Ovary (tissue), 10 donors: ENCODE measurements at places on chromosomes 2 and 18. TPM values are rescaled to one million over a fixed set of nuclear protein-coding genes. Genes with fewer than 3 reads are reported as not detected.

- no peak for DNase-seq
Measured at GRCh38 chr2:172725746-172726145, 9.9 kb upstream of the RAPGEF4 start.

- no peak for DNase-seq
Measured at GRCh38 chr2:16496426-16497388, 168.9 kb downstream of the CYRIA start.

GRCh38 chr18:58362027-58362575 is 266.8 kb downstream of the ALPK2 start:
- DNase-seq: no peak

DNA sequence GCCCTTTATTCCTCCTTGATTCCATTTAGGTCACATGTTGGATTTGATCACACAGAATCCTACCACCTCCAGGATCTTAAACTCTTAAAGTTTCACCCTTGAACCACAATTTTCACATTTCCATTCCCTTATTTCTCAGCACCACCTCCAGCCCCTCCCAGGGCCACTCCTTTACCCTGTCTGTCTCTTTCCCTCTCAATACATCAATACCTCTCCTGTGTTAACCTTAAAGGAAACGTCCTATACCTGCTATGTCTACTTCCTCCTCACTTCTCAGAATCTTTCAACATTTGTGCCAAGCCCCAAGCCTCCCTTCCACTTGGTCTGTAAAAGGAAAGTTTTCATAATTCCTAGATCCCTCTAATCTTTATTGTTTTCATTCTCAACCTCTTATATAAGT is 158.8 kb downstream of the BAZ2B start:
- DNase-seq: no peak

Gene PRKAG3
- 0.32 TPM for total RNA-seq

- DNase-seq: no peak
Measured at GRCh38 chr2:161419638-161420190, 3.6 kb downstream of the TBR1 start.

Gene DYNAP
- not detected for total RNA-seq

DNA sequence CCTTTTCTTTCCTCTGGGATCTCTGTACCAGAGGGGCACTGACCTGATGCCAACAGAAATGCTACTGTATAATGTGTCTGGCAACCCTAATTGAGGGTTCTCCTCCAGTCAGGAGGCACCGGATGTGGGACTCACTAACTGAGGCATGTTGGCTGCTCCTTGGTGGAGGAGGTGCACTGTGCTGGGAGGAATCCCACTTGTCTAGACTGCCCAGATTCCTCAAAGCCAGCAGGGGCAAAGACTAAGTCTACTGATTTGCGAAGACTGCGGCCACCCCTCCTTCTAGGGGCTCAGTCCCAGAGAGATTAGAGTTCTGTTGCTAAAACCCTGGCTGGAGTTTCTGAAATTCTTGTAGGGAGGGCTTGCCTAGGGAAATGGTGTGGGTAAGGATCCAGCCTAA is 1192.1 kb downstream of the DPP10 start:
- DNase-seq: no peak

GRCh38 chr2:240810621-240811020 is 9.4 kb downstream of the KIF1A start:
- no peak for DNase-seq

DNA sequence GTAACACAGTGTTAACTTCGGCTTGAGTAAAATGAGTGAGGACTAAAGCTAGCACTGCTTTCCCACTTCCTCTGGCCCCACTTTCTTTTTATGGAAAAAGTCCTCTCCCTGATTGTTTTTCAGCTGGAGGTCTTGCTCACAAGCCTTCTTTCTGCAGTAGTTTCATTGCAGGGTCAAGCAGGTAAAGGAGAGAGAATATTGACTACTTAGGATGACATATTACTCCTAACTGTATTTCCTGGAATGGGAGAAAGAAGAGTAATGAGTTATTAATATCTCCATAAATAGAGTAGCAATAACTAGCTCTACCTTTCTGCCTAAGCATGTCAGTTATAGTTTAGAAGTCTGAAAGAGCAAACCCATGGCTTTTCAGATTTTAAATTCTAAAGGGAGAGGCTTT is 45.0 kb downstream of the MAP4K4 start:
- DNase-seq: no peak

Gene IL36B
- total RNA-seq: not detected

DNA sequence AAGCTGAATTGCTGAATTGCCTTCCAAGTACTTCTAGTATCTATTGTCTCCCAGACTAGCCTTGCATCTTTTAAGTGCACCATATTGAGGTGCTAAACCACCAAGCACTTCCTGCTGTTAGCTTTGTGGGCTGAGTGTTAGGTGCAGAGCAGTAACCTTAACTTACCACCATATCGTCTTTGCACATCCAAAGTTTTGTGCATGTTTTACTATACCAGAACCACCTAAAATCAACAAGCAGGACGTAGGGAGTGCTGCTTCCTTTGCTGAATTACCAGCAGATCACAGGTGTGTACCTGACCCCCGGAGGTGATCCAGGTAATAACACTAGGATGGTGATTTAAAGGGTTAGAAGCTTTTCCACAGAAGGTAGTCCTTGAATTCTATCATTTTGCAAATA is 359.9 kb upstream of the HNRNPA3 start:
- DNase-seq: no peak

DNA sequence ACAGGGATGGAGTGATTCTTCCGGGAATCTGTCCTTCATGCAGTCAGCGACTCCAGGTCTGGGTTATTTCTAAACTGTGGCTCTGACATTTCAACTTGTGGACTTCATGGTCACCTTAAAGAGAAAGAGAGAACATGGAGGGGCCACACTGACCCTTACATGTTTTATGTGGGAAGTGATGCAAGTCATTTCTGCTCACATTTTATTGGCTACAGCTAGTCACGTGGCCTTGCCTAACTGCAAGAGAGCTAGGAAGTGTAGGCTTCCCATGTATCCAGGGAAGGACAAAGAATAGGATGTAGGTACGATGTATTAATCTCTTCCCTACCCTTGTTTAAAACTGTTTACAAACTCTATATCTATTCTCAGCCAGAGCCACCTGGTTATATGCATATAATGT is 30.3 kb upstream of the AFTPH start:
- no peak for DNase-seq

GRCh38 chr18:21047126-21047525 is 64.5 kb downstream of the ROCK1 start:
- no peak for DNase-seq

- DNase-seq: no peak
Measured at GRCh38 chr2:204170411-204170810, 233.8 kb downstream of the ICOS start.

GRCh38 chr18:10090668-10091067 is 176.9 kb downstream of the VAPA start:
- no peak for DNase-seq
